Mesothelial cell of epicardium (in vitro differentiated cells): ENCODE measurements at places on chromosomes 5 and 9.

GRCh38 chr9:114350636-114351401, 21.1 kb downstream of the ORM2 start:
- H3K36me3 ChIP-seq: peaks cover 34% of the 10 kb centered on the region
- no peak overlapping the region for H3K4me3 ChIP-seq
- no peak overlapping the region for H3K27ac ChIP-seq
- H3K4me1 ChIP-seq: peaks cover 10% of the 10 kb centered on the region
- DNase-seq: no peak

- H3K4me1 ChIP-seq: peaks cover 6% of the 10 kb centered on the region
- H3K4me3 ChIP-seq: no peak overlapping the region
- no peak for DNase-seq
Measured at GRCh38 chr9:89542401-89543021, 44.6 kb upstream of the SEMA4D start.

DNA sequence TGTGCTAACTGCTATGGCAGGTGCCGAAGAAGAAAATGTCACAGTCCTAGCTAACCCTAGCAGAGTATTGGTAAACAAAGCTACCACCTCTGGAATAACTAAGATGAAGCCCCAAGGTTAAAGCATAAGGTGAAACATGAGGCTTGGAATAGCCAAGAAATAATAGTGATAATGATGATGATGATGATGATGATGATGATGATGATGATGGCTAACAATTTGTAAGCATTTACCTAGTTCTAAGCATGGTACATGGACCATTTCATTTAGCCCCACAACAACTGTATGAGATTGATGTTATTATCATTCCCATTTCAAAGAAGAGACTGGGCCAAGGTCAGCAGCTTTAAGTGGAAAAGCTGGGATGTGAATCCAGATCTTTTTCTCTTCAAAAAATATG, 35.3 kb downstream of the SH3RF2 start:
- no peak for DNase-seq
- H3K4me3 ChIP-seq: no peak overlapping the region
- peaks cover 13% of the 10 kb centered on the region for H3K4me1 ChIP-seq
- peaks cover 3% of the 10 kb centered on the region for H3K36me3 ChIP-seq
- no peak overlapping the region for H3K27ac ChIP-seq

DNA sequence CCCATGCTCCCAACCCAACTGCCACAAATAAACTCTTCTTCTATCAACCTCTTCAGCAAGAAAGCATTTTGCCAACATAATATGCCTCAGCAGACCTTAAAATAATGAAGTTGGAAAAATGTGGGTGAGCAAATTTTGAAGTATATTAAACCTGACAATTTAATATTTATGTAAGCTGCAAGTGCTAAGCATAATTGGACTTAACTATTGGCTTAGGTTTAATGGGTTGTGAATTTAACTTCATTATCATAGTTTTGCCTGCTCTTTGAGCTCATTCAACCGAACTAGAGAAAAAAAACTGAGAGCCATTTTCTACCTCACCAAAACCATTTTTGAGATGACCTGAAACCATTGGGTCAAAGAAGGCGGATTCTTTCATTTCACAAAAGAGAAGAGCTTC, 805.5 kb upstream of the DMAC1 start:
- no peak for DNase-seq
- no peaks in the 10 kb centered on the region for H3K36me3 ChIP-seq
- H3K4me3 ChIP-seq: no peak overlapping the region
- no peak overlapping the region for H3K27ac ChIP-seq

GRCh38 chr5:152297866-152298265, 107.2 kb downstream of the NMUR2 start:
- H3K4me3 ChIP-seq: no peak overlapping the region
- H3K27ac ChIP-seq: no peak overlapping the region
- DNase-seq: no peak
- no peaks in the 10 kb centered on the region for H3K4me1 ChIP-seq
- H3K27me3 ChIP-seq: peaks cover 3% of the 10 kb centered on the region

- peaks cover 4% of the 10 kb centered on the region for H3K36me3 ChIP-seq
- no peaks in the 10 kb centered on the region for H3K27me3 ChIP-seq
- no peak for DNase-seq
- no peak overlapping the region for H3K27ac ChIP-seq
- no peak overlapping the region for H3K4me3 ChIP-seq
- peaks cover 33% of the 10 kb centered on the region for H3K4me1 ChIP-seq
Measured at GRCh38 chr5:139077899-139078298, 120.3 kb downstream of the SIL1 start.

- H3K4me3 ChIP-seq: no peak overlapping the region
- no peak for DNase-seq
- H3K4me1 ChIP-seq: peaks cover 1% of the 10 kb centered on the region
- H3K27ac ChIP-seq: no peak overlapping the region
- H3K27me3 ChIP-seq: no peaks in the 10 kb centered on the region
Measured at GRCh38 chr9:17204611-17205152, 69.8 kb downstream of the CNTLN start.

DNA sequence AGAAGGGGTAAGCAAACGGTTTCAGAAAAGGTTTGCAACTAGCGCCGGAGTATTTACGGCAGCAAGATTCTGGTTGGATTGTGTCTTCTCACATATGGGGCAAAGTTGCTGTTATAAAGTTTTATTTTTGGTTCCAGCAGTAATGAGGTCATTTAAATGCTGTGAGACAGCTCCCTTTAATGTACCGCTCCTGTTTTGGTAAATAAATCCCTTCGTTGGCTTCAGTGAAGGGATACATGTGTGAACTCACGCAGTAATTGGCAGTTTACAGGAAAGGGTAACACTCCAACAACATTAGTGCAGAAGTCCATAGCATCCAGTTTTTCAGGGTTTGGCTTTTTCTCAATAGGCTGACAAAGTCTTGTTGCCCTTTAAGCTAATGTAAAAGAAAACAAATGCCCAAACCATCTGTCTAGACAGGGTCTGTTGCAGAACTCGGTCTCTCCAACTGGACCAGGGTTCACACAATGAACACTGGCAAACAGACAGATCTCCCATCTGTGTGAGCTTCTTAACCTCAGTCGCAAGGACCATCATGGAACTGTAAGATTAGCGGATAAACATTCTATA, 184.0 kb downstream of the GOLPH3 start:
- H3K27me3 ChIP-seq: no peaks in the 10 kb centered on the region
- H3K4me3 ChIP-seq: no peak overlapping the region

GRCh38 chr5:173878224-173878967, 9.8 kb upstream of the CPEB4 start:
- peaks cover 3% of the 10 kb centered on the region for H3K4me1 ChIP-seq
- H3K36me3 ChIP-seq: no peaks in the 10 kb centered on the region
- H3K27ac ChIP-seq: no peak overlapping the region
- no peaks in the 10 kb centered on the region for H3K27me3 ChIP-seq

DNA sequence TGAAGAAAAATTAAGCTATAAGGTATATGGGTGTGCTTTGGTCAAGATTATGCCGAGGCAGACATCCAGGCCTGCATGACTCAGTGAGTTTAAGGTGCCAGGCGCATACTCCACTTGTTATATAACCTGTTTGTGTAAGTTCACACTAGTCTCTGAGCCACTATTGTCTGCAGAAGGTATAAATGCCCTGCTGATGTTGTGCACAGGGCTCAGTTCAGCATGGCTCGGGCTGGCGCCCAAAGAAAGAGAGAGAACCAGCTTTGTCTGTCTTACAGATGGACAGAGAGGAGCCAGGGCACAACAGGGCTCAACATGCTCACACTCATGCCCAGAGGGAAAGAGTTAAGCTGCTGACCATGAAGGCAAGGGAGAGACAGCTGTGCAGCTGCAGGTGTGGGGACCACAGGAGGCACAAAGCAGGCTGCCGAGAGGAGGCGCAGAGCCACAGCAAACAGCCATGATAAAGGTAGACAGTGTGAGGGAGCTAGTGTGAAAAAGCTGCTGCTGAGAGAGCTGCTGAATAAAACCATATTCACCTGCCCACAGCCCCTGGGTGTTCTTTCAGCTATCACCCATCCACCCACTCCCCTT, 1587.6 kb upstream of the C9orf72 start:
- H3K4me1 ChIP-seq: no peaks in the 10 kb centered on the region
- H3K27me3 ChIP-seq: no peaks in the 10 kb centered on the region
- no peak overlapping the region for H3K27ac ChIP-seq

- no peak for DNase-seq
- H3K4me1 ChIP-seq: peaks cover 4% of the 10 kb centered on the region
- H3K27me3 ChIP-seq: no peaks in the 10 kb centered on the region
- peaks cover 40% of the 10 kb centered on the region for H3K36me3 ChIP-seq
- H3K4me3 ChIP-seq: no peak overlapping the region
Measured at GRCh38 chr9:97293818-97294217, 13.6 kb upstream of the CCDC180 start.

- peaks cover 70% of the 10 kb centered on the region for H3K4me1 ChIP-seq
- no peaks in the 10 kb centered on the region for H3K27me3 ChIP-seq
Measured at GRCh38 chr9:71683598-71684235, 84.6 kb downstream of the CEMIP2 start.

DNA sequence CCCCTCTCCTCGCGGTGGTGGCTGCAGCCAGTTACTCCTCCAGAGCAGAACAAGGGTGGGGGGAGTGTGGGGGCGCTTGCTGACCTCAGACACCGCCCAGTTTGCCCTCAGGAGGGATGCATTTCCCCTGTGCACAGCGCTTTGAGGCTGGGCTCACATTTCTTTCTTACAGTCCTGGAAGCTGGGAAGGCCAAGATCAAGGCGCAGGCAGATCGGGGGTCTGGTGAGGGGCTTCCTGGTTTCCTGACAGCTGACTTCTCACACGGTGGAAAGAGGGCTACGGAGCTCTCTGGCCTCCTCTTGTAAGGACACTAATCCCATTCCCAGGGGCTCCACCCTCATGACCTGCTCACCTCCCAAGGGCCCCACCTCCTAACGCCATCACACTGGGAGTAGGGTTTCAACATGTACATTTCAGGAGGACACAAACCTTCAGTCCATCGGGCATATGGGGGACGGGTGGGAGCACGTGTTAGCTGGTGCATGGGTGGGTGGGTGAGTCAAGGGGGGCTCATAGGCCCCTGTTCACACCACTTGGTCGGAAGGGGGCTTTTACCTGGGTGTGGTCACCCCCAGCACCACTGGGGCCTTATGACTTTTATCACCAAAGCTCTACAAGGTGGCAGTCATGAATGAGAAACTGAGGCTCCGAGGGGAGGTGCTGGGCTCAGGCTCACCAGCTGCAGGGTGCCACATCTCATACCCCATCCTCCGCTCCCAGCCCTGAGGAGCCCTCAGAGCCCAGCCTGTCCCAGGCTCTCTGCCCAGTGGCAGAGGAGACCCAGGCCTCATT, 7.7 kb upstream of the SCGB3A1 start:
- no peak overlapping the region for H3K27ac ChIP-seq
- DNase-seq: no peak
- peaks cover 7% of the 10 kb centered on the region for H3K27me3 ChIP-seq
- H3K4me3 ChIP-seq: no peak overlapping the region
- H3K36me3 ChIP-seq: no peaks in the 10 kb centered on the region
- H3K4me1 ChIP-seq: no peaks in the 10 kb centered on the region
